Calu3 (cell line): ENCODE measurements at places on chromosomes 3 and 15. TPM values are rescaled to one million over a fixed set of nuclear protein-coding genes. Genes with fewer than 3 reads are reported as not detected.

- peak; percentile 67 for DNase-seq
- peak overlapping the region; percentile 95 for H3K27ac ChIP-seq
- peaks cover 37% of the 10 kb centered on the region for H3K36me3 ChIP-seq
- H3K4me3 ChIP-seq: peak overlapping the region; percentile 77
- H3K27me3 ChIP-seq: peaks cover 23% of the 10 kb centered on the region
Measured at GRCh38 chr3:173395073-173395411, 2.5 kb upstream of the NLGN1 start.

DNA sequence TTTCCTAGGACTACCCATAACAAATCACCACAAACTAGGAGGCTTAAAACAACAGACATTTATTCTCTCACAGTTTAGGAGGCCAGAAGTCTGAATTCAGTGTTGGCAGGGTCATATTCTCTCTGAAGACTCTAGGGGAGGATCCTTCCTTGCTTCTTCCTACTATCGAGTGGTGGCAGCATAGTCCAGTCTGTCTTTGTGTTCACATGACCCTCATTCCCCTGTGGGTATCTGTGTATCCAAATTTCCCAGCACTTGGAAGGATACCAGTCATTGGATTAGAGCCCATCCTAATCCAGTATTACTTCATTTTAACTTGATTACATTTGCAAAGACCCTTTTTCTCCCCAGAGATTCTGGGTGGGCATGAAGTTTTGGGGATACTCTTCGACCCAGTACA, 63.8 kb downstream of the GMPS start:
- no peak for DNase-seq
- peaks cover 57% of the 10 kb centered on the region for H3K36me3 ChIP-seq
- no peaks in the 10 kb centered on the region for H3K4me1 ChIP-seq
- H3K4me3 ChIP-seq: no peak overlapping the region
- H3K27me3 ChIP-seq: no peaks in the 10 kb centered on the region

DNA sequence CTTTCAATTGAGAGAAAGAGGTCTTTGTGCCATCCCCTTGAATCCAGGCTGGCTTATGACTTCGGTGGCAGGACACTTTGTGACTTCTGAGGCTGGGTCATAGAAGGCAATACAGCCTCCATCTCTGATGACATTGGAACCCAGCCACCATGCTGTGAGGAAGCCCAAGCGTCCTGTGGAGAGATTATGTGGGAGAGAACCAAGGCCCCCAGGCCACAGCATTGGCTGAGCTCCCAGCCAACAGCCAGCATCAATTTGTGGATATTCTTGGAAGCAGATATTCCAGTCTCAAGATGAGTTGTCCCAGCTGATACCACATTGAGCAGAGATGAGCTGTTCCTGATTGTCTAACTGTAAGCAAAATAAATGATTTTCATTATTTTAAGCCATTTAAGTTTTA, 12.7 kb upstream of the XIRP1 start:
- no peaks in the 10 kb centered on the region for H3K36me3 ChIP-seq
- H3K27ac ChIP-seq: no peak overlapping the region
- H3K4me1 ChIP-seq: no peaks in the 10 kb centered on the region
- H3K27me3 ChIP-seq: peaks cover 63% of the 10 kb centered on the region

DNA sequence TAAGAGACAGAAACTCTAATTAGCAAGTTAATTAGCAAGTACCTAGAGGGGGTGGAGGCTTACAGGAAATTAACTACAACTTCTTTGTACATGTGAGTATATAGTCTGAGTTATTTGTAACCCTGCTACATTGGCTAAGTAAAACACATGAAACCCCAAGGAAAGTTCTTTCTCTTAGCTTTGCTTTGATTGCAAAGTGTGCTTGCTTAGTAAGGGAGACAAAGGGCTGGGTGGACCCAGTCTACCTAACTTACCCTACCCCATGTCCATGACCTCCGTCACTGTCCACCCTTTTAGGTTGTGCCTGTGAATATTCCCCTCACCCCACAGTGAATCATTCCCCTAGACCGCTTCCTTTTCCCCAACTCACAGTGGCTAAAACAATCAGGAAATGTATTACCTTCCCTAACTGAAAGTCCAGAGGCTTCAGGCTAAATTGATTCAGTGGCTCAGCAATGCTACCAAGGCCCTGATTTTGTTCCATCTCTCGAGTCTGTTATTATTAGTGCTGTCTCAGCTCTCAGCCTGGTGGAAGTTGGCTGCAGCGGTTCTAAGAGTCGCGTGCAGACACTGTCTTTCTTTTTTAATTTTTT, 31.1 kb upstream of the RYR3 start:
- peaks cover 9% of the 10 kb centered on the region for H3K4me1 ChIP-seq
- no peaks in the 10 kb centered on the region for H3K27me3 ChIP-seq
- H3K36me3 ChIP-seq: no peaks in the 10 kb centered on the region
- no peak for DNase-seq
- H3K27ac ChIP-seq: no peak overlapping the region

- H3K27ac ChIP-seq: no peak overlapping the region
- H3K4me3 ChIP-seq: no peak overlapping the region
- H3K27me3 ChIP-seq: peaks cover 90% of the 10 kb centered on the region
- H3K36me3 ChIP-seq: no peaks in the 10 kb centered on the region
- no peak for DNase-seq
Measured at GRCh38 chr3:133977568-133977967, 52.2 kb downstream of the SLCO2A1 start.

- peaks cover 17% of the 10 kb centered on the region for H3K4me1 ChIP-seq
- H3K36me3 ChIP-seq: peaks cover 34% of the 10 kb centered on the region
- no peaks in the 10 kb centered on the region for H3K27me3 ChIP-seq
- peak overlapping the region; percentile 96 for H3K4me3 ChIP-seq
- H3K27ac ChIP-seq: peak overlapping the region; percentile 99
Measured at GRCh38 chr3:48472673-48472922, 26.1 kb downstream of the ATRIP start.

DNA sequence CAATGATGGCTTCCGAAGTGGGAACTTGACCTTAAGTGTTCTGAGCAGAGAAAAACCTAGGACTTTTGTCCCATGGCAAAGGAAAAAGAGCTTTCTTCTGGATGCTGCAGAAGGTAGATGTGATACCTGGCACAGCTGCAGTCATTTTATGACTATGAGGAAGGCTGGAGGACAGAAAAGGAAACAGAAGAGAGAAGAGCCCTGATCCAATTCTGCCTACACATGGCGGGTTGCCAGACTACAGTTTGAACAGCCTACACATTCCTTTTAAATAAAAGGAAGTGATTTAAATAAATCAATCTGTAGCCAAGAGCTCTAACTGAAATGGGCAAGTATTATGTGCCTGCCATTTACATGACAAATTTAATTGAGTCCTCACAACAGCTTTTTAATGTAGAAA, 43.6 kb upstream of the CHRNB4 start:
- H3K4me3 ChIP-seq: no peak overlapping the region
- no peaks in the 10 kb centered on the region for H3K36me3 ChIP-seq
- H3K27ac ChIP-seq: no peak overlapping the region

GRM7 gene
- total RNA-seq: not detected in 2 replicates

EPHA6 gene
- total RNA-seq: 1.1 TPM in 2 replicates

DISP2 gene
- 1.1 and 1.3 TPM in 2 replicates for total RNA-seq

CNTN4 gene
- 1.6 and 2.9 TPM in 2 replicates for total RNA-seq
